ENCODE measurements at places on chromosomes 13 and 19. TPM values are rescaled to one million over a fixed set of nuclear protein-coding genes. Genes with fewer than 3 reads are reported as not detected.

Gene CEACAM20
- total RNA-seq = not detected

Gene ZNF541
- total RNA-seq = 1.4 TPM

Gene ZFP14
- total RNA-seq = 2.2 TPM

Gene HIPK4
- total RNA-seq = not detected

Gene CABP5
- total RNA-seq = not detected

Gene RFPL4AL1
- total RNA-seq = not detected

GRCh38 chr19:50412419-50412818 lies 6.3 kb upstream of the SPIB start:
- no peak overlapping the region for H3K4me3 ChIP-seq
- H3K4me1 ChIP-seq = no peaks in the 10 kb centered on the region
- DNase-seq = no peak
- no peak overlapping the region for H3K27ac ChIP-seq
- H3K36me3 ChIP-seq = peaks cover 17% of the 10 kb centered on the region

GRCh38 chr13:67855741-67856238 lies 625.7 kb upstream of the PCDH9 start:
- no peak overlapping the region for H3K27ac ChIP-seq
- no peaks in the 10 kb centered on the region for H3K4me1 ChIP-seq
- H3K27me3 ChIP-seq = no peaks in the 10 kb centered on the region
- no peak for DNase-seq
- no peaks in the 10 kb centered on the region for H3K36me3 ChIP-seq

GRCh38 chr19:16384688-16385087 lies 60.1 kb downstream of the KLF2 start:
- H3K27ac ChIP-seq = peak overlapping the region; percentile 87
- peak; percentile 56 for DNase-seq
- H3K36me3 ChIP-seq = peaks cover 48% of the 10 kb centered on the region

DNA sequence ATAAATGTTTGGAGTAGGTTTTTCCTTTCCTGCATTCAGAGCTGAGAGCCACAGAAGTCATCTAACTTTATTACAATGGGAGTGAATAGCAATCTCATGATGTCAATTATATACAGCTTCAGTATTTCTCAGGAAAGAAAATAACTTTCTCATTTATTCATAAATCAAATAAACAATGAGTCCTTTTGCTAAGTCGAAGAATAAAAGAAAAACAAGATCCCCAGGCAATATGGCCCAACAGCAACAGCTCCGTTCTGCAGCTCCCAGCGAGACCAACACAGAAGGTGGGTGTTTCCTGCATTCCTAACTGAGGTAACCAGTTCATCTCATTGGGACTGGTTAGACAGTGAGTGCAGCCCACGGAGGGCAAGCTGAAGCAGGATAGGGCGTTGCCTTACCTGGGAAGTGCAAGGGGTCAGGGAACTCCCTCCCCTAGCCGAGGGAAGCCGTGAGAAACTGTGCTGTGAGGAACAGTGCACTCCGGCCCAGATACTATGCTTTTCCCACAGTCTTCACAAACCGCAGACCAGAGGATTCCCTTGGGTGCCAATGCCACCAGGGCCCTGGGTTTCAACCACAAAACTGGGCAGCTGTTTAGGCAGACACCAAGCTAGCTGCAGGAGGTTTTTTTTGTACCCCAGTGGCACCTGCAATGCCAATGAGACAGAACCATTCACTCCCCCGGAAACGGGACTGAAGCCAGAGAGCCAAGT lies 128.2 kb downstream of the SLITRK1 start:
- no peaks in the 10 kb centered on the region for H3K4me1 ChIP-seq
- no peaks in the 10 kb centered on the region for H3K27me3 ChIP-seq
- H3K27ac ChIP-seq = no peak overlapping the region
- no peak overlapping the region for H3K4me3 ChIP-seq
- H3K36me3 ChIP-seq = no peaks in the 10 kb centered on the region

DNA sequence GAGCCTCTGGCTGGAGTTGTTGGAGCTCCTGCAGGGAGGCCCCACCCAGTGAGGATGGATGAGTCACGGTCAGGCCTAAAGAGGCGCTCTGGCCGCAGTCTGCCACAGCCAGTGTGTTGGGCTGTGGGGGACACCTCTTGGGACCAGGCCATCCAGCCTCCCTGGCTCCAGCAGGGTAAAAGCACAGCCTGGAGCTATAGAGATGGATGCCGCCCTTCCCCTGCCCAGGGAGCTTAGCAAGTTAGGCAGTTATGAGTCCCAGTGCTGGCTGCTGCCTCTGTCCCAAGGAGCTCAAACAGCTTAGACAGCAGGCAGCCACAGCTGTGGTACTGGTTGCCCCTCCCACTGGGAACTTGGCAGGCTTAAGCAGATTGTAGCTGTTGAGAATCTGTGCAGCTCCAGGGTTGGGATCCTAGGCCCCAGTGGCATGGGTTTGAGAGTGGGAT lies 100.9 kb downstream of the NDFIP2 start:
- no peaks in the 10 kb centered on the region for H3K27me3 ChIP-seq
- H3K27ac ChIP-seq = no peak overlapping the region
- no peak overlapping the region for H3K4me3 ChIP-seq
- H3K36me3 ChIP-seq = no peaks in the 10 kb centered on the region
- H3K4me1 ChIP-seq = no peaks in the 10 kb centered on the region

- no peaks in the 10 kb centered on the region for H3K27me3 ChIP-seq
- no peaks in the 10 kb centered on the region for H3K4me1 ChIP-seq
- no peaks in the 10 kb centered on the region for H3K36me3 ChIP-seq
- no peak overlapping the region for H3K27ac ChIP-seq
- H3K4me3 ChIP-seq = no peak overlapping the region
These were observed 1581.5 kb upstream of the PCDH20 start for GRCh38 chr13:62997038-62997599.

DNA sequence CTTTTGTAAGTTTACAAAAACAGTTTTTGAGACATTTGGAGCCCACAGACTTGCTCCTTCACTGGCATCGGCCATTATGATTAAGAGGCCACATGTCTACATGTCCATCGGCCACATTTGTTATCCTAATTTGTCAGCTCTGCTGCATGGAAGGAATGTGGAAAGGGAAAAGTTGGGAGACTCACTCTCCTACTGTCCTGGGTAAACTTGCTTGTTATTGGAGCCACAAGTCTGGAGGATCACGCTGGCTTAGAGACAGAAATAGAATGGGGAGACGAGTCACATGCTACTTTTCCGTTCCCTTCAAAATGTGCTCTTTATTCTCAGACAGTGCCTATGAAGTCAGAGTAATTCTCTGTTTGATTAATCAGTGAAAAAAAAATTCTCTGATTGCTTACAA lies 741.2 kb upstream of the PCDH9 start:
- H3K27ac ChIP-seq = no peak overlapping the region
- no peak for DNase-seq
- no peaks in the 10 kb centered on the region for H3K36me3 ChIP-seq
- H3K4me1 ChIP-seq = no peaks in the 10 kb centered on the region
- no peaks in the 10 kb centered on the region for H3K27me3 ChIP-seq
- H3K4me3 ChIP-seq = no peak overlapping the region

- no peak overlapping the region for H3K4me3 ChIP-seq
- H3K27ac ChIP-seq = no peak overlapping the region
- no peaks in the 10 kb centered on the region for H3K36me3 ChIP-seq
- no peaks in the 10 kb centered on the region for H3K4me1 ChIP-seq
- H3K27me3 ChIP-seq = no peaks in the 10 kb centered on the region
These were observed 214.6 kb upstream of the SERP2 start for GRCh38 chr13:44158881-44159632.

DNA sequence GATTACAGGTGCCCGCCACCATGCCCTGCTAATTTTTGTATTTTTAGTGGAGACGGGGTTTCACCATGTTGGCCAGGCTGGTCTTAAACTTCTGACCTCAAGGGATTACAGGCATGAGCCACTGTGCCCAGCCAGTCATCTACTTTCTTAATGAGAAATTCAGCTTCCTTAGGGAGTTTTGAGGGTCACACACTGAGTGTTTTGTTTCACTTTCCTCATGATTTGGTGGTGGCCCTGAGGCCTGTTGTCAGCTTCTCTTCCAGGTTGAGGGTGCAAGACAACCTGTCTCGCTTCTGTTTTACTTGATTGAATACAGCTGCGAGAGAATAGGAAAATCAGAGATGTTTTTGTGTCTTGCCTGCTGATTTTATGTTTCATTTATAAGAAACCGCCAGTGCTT lies 9.9 kb downstream of the FRY start:
- no peaks in the 10 kb centered on the region for H3K27me3 ChIP-seq
- no peak for DNase-seq
- H3K27ac ChIP-seq = no peak overlapping the region

- no peak for DNase-seq
- H3K4me3 ChIP-seq = no peak overlapping the region
- H3K27me3 ChIP-seq = no peaks in the 10 kb centered on the region
- peaks cover 15% of the 10 kb centered on the region for H3K4me1 ChIP-seq
- H3K27ac ChIP-seq = no peak overlapping the region
- no peaks in the 10 kb centered on the region for H3K36me3 ChIP-seq
These were observed 306.8 kb downstream of the KCNRG start for GRCh38 chr13:50322006-50322405.

GRCh38 chr13:34933786-34934185 lies 8.3 kb upstream of the NBEA start:
- H3K27me3 ChIP-seq = no peaks in the 10 kb centered on the region
- no peaks in the 10 kb centered on the region for H3K36me3 ChIP-seq
- H3K4me1 ChIP-seq = no peaks in the 10 kb centered on the region
- no peak overlapping the region for H3K27ac ChIP-seq
- no peak for DNase-seq

DNA sequence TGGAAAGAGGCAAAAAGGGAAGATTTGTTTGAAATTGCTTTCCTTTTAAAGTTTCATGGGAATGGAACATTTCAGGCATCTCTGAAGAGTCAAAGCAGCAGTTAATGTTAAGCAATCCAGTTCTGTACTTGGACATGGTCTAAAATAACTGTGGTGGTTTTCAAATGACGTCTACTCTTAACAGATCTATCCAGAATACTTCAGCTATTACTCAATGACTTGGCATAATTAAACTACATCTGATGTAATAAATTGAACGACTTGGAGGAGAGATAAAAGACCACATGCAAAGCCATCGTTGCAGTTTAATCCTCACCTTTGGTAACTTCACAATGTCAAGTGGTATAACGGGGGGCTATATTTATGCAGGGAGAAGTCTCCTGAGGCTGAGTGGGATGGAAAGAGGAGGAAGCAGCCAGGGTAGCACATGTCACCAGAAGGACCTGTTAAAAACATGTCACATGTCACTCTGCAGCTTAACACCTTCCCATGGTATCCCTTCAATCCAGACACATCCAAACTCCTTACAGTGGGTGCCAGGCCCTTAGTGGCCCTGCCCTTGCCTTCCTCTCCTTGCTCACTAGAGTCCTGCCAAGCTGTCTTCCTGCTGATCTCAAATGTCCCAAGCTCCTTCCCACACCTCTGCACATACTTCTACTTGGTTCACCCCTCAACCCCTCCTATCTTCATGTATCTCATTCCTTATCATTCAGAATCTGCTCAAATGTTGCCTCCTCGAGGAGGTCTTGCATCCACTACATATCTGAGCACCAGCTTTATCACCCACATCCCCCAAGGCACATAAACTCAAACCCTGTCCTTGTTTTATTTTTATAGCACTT lies 327.8 kb downstream of the SUCLA2 start:
- H3K27me3 ChIP-seq = no peaks in the 10 kb centered on the region
- no peak overlapping the region for H3K27ac ChIP-seq
- peak; percentile 21 for DNase-seq
- H3K4me3 ChIP-seq = no peak overlapping the region

DNA sequence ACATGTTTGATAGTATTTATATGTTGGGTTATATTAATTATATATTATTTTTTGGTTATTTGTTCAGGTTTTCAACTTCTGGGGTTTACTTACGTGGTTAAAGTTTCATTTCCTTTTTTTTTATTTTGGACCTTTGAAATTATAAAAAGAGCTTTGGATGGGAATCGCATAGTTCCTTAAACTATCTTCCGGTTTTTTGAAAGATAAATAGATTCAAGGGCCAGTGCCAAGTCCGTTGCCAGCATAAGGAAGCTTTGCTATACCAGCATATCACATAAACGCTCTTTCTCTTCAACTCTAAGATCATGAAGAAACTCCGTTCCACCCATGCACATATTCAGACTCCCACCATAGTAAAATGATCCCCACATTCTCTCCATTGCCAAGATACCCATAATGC lies 7.4 kb upstream of the OXGR1 start:
- no peak for DNase-seq
- H3K27me3 ChIP-seq = no peaks in the 10 kb centered on the region
- no peaks in the 10 kb centered on the region for H3K36me3 ChIP-seq
- H3K4me1 ChIP-seq = no peaks in the 10 kb centered on the region
- H3K27ac ChIP-seq = no peak overlapping the region

GRCh38 chr13:95564733-95565291 lies 12.3 kb downstream of the CLDN10 start:
- no peaks in the 10 kb centered on the region for H3K27me3 ChIP-seq
- no peaks in the 10 kb centered on the region for H3K36me3 ChIP-seq
- no peaks in the 10 kb centered on the region for H3K4me1 ChIP-seq
- no peak overlapping the region for H3K27ac ChIP-seq
- no peak overlapping the region for H3K4me3 ChIP-seq
- DNase-seq = no peak

DNA sequence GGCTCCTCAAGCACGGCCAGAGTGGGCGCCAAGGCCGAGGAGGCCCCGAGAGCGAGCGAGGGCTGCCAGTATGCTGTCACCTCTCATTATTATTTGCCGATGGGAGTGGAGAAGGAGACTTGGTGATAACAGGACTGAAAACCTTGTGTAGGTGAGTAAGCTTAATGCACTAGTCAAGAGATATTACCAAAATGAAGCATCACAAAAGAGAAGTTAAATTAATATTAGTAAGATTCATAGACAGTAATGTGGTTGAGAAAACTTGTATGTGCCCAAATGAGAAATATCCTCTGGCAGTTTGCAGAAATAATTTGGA lies 204.5 kb upstream of the SLITRK1 start:
- H3K36me3 ChIP-seq = no peaks in the 10 kb centered on the region
- no peak overlapping the region for H3K27ac ChIP-seq
- no peaks in the 10 kb centered on the region for H3K27me3 ChIP-seq
- no peaks in the 10 kb centered on the region for H3K4me1 ChIP-seq
- H3K4me3 ChIP-seq = no peak overlapping the region

DNA sequence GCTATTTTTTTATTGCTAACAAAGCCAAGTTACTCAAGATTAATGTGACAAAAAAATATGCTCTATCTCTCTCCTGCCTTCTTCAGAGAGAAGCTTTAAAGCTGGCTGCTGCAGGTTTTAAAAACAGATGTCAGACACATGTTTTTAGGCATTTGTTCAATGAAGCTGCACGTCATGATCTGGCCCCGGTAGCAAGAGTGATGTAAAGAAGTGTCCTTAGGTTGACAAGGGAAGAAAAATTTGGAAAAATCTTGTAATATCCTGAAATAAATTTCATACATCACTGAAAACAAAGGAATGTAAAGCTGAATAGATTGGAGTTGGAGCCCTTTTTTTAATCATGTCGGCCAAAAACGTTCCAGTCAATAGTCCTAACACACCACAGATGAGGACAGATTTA lies 531.4 kb upstream of the NBEA start:
- H3K4me3 ChIP-seq = no peak overlapping the region
- no peak for DNase-seq
- H3K4me1 ChIP-seq = peaks cover 11% of the 10 kb centered on the region
- H3K36me3 ChIP-seq = no peaks in the 10 kb centered on the region
- H3K27ac ChIP-seq = no peak overlapping the region

All from heart left ventricle (tissue), 16 donors.